Stimulated activated CD8-positive, alpha-beta memory T cell treated with anti-CD3 and anti-CD28 coated beads, Interleukin-2, amount 100 ng/mL, for 48 hours (primary cell): ENCODE measurements at places on chromosomes 1 and 21.

DNA sequence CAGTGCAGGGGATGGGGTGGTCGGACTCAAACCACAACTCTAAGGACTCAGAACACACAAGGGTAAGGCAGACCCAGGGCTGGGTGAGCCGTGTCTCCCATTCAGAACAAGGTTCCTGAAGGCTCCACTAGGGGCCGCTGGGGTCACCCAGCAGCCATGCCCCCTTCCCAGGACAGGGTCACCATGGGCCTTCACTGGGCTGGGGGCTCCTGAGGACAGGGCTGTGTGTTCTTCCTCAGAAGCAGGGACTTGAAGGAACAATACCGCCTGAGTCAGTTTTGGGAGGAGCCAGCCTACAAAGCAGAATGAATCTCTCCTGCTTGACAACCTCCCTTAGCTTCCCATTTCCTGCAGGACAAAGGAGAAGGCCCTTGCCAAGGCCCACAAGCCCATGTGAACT lies 15.4 kb downstream of the RIMS3 start:
- DNase-seq: no peak

GRCh38 chr1:57348921-57349320 lies 74.9 kb downstream of the DAB1 start:
- no peak for DNase-seq

DNA sequence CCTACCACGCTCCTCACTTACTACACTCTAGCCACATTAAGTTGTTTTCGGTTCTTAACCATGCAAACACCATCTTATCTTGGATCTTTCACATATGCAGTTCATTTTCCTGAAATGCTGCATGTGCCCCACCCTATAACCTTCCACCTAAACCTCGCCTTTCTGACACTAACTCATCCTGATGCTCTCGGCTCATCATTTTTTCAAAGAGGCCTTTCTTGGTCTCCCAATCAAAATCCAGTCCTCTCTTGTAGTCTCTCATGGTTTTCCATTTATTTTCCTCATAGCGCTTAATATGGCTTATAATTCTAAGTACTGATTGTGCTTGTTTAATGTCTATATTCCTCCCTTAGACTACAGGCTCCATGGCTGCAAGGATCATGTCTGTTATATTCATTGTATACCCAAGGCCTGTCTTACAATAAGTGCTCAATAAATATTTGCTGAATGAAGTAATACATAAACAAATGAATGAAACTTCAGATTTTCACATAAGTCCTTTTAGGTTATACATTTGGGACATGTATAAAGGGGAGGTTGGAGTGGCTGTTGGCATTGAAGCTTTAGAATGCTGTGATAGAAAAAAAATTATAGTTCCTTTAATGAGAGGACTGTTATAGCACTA lies 79.2 kb upstream of the CDC42BPA start:
- DNase-seq: no peak

DNA sequence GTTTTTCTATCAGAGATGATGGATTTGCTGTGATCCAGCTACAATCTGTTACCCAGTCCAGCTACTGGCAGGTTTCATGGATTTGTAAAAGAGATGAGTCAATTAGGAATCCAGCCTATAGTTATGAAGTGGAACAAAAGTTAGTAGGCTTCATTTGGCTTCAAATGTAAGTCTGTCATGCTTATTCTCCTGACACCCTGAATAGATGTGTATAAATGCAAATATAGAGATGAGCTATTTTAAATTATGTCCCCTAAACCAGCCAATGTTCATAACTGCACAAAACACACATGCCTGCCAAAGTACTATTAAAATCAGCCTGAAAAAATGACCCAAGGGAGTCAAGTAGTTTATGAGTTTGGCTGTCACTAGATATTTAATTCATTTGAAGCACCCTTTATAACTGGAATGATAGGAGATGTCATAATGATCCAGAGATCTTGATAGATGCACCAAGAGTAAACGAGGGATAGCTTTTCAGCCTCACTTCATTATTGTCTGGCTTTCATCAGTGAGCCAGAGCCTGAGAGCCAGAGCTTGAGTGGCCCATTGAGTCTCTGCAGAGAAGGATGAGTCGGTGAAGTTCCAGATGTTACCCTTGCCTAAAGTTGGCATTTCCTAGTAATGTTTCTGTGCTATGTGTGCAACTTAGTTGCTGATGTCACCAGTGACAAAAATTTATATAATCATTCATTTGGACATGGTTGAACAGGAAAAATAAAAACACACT lies 11.8 kb upstream of the NTMT2 start:
- DNase-seq: no peak

GRCh38 chr21:29951911-29952310 lies 12.1 kb upstream of the GRIK1 start:
- no peak for DNase-seq

- DNase-seq: no peak
These were observed 7.0 kb downstream of the BCAN start for GRCh38 chr1:156648951-156649350.

- DNase-seq: no peak
These were observed 61.9 kb downstream of the WNT9A start for GRCh38 chr1:227885648-227886502.

- DNase-seq: no peak
These were observed 2.1 kb downstream of the TMEM240 start for GRCh38 chr1:1538334-1538733.

DNA sequence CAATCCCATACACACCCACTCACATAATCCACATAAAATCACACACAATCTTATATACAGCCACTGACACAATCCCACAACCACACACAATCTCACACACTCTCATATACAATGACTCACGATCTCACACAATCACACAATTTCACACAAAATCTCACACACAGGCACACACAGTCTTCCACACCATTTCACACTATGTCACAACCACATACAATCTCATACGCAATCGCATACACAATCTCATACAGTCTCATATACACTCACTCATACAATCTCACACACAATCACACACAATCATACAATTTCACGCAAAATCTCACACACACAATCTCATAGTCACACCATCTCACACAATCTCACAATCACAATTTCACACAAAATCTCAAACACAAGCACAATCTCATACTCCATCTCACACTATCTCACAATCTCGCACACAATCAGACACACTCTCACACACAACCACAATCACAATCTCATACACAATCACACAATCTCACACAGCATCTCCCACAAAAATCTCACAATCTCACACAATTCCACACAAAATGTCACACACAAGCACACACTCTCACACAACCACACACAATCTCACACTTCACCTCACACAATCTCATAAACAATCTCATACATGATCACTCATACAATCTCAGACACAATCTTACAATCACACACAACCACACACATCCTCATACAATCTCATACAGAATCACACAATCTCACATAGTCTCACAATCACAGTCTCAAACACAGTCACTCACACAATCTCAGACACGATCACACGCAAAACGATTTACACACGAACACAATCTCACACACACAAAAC lies 18.5 kb downstream of the CASZ1 start:
- DNase-seq: no peak

GRCh38 chr1:56153276-56153675 lies 426.1 kb downstream of the PLPP3 start:
- no peak for DNase-seq

- no peak for DNase-seq
These were observed 102.8 kb upstream of the SOD1 start for GRCh38 chr21:31556662-31557061.

GRCh38 chr1:28516518-28516956 lies 10.7 kb downstream of the RCC1 start:
- no peak for DNase-seq

GRCh38 chr1:39859859-39860812 lies 23.2 kb downstream of the TRIT1 start:
- no peak for DNase-seq

DNA sequence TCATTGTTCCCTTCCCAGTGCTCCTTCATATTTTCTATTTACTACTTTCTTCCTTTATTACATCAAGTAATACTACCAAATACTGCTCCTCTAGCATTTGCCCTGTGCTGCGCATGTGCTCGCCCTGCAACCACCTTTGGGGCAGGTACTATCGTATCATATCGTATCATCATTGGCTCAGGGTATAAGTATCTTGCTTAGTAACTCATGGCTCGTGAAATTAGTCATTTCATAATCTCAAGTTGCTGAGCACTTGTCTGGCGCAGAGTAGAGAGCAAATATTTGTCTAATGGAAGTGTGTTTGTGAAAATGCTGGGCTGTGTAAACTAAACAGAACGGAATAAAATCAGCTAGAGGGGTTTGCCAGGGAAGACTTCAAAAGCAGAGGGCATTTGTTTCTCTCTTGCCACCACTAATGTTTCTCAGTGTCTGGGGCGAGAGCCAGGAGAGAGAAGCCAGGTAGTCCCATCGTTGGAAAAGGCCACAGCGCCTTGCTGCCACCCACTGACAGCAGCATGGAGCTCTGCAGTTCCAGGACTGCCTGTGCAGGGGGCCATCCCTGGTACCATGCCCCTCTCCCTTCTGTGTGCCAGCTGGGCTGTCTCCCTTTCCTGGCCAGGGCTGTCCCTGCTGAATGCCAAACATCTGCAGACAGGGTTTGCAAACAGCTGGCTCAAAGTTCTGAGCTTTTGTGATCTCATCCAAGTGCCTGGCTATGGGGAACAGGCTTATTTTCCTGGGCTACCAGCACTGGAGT lies 20.0 kb upstream of the CPT2 start:
- no peak for DNase-seq

- DNase-seq: no peak
These were observed 1.9 kb upstream of the SAMD13 start for GRCh38 chr1:84299536-84300170.

GRCh38 chr1:81174052-81174451 lies 626.7 kb upstream of the ADGRL2 start:
- no peak for DNase-seq

- DNase-seq: no peak
These were observed 41.5 kb upstream of the TENT5B start for GRCh38 chr1:27053977-27054753.

- no peak for DNase-seq
These were observed 92.8 kb upstream of the IFFO2 start for GRCh38 chr1:19049128-19049768.

GRCh38 chr1:161048949-161049722 lies 3.4 kb upstream of the USF1 start:
- DNase-seq: no peak

- no peak for DNase-seq
These were observed 55.5 kb downstream of the GABPA start for GRCh38 chr21:25790122-25790877.

GRCh38 chr1:23916209-23917131 lies 3.3 kb upstream of the CNR2 start:
- DNase-seq: peak; percentile 30

DNA sequence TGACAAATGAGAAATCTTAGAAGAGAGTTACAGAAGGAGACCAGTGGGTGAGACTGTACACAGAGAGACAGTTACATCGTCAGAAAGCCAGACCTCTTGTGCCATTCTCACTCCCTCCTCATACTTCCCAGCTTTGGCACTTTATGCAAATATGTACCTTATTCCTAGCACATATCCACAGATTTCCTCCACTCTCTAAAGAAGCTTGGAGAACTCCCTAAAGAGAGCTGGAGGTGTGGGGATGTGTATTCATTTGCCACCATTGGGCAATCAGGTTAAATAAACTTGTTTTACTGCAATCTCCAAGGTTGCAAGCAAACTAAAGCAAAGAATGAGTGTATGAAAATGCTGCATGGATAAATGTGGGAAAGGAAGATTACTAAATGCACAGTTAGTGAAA lies 380.9 kb upstream of the PRMT6 start:
- no peak for DNase-seq

DNA sequence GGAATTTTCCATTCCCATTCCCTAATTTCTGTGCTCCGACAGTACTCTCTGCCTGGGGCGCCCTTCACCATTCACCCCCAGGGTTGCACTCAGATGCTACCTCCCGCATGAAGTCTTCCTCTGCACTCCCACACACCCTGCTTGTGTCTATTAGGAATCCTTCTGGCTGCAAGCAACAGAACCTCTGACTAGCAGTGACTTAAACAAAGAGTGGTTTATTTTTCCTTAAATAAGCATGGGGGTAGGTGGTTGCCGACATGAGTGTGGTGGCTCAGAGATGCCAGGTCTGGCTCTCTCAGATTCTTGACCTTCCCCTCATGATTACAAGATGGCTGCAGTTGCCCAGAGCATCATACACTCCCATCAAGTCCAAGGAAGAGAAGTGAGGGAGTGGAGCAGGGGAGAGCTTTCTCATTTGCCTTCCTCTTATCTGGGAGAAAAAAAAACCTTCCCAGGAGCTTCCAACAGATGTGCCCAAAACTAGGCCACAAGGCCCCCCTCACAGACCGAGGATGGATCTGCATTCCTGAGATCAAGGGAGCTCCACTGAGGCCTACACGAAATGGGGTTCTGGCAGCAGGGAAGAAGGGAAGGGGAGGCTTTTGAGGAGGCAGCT lies 49.6 kb upstream of the LBR start:
- DNase-seq: no peak

GRCh38 chr1:31241321-31241720 lies 1.6 kb upstream of the NKAIN1 start:
- DNase-seq: no peak

GRCh38 chr1:8456308-8456912 lies 138.5 kb downstream of the SLC45A1 start:
- DNase-seq: no peak

DNA sequence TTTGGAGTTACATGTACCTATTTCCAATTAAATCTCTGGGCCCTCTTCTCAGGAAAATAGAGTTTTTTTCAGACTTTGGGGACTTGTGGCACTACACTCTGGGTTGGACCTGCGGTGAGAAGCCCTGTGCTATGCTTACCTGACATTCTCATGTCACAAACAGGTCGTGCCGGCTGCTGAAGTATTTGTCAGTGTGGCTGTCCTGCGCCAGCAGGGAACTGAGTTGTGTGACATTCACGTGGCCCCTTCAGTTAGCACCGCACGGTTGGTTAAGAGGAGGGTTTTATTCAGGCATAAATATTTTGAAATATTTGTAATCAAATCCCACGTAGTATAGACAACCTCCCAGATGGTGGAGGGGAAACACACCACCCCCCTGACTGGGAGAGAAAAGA lies 6.3 kb upstream of the COL6A2 start:
- no peak for DNase-seq

- DNase-seq: no peak
These were observed 1042.2 kb upstream of the ADGRL4 start for GRCh38 chr1:80048716-80049115.
